ENCODE measurements at places on chromosomes 5 and 9. TPM values are rescaled to one million over a fixed set of nuclear protein-coding genes. Genes with fewer than 3 reads are reported as not detected.

DNA sequence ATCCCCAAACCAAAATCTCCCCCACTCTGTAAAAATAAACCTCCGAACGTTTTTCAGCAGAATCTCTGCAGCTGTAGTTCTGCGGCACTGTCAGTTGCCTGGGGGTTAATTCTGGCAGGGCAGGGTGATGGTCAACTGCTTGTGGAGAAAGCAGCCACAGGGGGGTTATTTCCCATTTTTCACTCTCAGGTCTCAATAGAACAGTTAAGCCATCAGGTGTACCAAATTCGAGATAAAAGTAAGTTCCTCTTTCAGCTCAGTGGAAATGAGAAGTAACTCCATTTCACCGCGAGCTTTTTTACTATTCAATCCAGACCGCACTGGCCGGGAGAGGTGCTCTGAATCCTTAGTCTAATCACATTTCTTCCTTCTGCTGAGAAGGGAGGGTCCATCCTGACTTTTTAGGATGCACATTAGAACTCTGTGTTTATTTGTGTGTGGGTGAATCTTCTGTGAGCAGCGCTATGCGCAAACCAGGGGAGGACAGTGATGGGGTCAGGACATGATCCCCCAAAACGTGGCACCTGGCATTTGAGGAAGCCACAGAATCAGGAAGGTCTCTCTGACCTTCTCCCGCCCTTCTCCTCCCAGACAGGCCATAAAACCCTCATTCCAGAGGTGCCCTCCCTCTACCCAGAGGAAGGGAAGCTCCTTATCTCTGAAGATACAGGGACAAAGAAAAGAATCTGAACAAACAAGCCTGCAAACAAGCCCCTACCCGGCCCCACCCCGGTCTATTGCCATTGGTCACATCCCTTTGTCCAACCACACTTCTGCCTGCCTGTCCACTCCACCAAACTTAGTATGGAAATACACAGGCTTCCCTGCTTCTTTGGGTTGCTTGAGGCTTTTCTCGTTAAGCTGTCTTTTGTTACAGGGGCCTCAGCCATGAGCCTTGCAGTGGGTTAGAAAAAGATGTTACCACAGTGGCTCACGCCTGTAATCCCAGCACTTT is 229.0 kb downstream of the ROR2 start:
- H3K36me3 ChIP-seq, result no peaks in the 10 kb centered on the region
- H3K4me1 ChIP-seq, result no peaks in the 10 kb centered on the region
- no peak for DNase-seq
- H3K27ac ChIP-seq, result no peak overlapping the region
- no peak overlapping the region for H3K4me3 ChIP-seq
- H3K27me3 ChIP-seq, result no peaks in the 10 kb centered on the region

GRCh38 chr5:81035522-81035921 is 75.4 kb downstream of the RASGRF2 start:
- H3K27me3 ChIP-seq, result no peaks in the 10 kb centered on the region
- no peak for DNase-seq

DNA sequence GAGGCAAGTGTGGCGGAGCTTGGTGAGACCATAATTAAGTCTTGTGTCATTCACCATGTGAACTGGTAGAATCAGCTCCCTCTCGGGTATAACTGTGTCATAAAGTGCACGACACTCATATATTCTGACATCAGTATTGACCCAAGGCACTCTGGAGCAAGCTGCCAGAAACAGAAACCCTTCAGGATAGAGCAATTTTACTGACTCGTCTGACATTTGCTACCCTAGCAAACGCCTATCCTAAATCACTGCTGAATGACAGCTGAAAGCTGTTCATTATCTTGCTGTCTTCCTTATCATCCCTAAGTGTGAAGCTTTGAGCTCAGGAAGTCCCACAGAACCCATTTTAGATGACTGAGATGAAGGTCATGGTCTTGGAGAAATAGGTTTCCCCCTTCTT is 27.8 kb downstream of the PTCH1 start:
- DNase-seq, result no peak
- H3K27me3 ChIP-seq, result no peaks in the 10 kb centered on the region
- no peak overlapping the region for H3K4me3 ChIP-seq
- no peak overlapping the region for H3K27ac ChIP-seq
- H3K36me3 ChIP-seq, result no peaks in the 10 kb centered on the region

SLC34A3 gene
- total RNA-seq, result 0.33 TPM

HEMGN gene
- not detected for total RNA-seq

GPR150 gene
- 6.0 TPM for total RNA-seq

ADGRV1 gene
- 21.4 TPM for total RNA-seq

LURAP1L gene
- 12.2 TPM for total RNA-seq
